Testis (tissue), 5 donors: ENCODE measurements at places on chromosomes 16 and 17. TPM values are rescaled to one million over a fixed set of nuclear protein-coding genes. Genes with fewer than 3 reads are reported as not detected.

- H3K27me3 ChIP-seq = no peaks in the 10 kb centered on the region
- DNase-seq = no peak
Observed at GRCh38 chr16:54510685-54511221, 224.2 kb upstream of the IRX3 start.

DNA sequence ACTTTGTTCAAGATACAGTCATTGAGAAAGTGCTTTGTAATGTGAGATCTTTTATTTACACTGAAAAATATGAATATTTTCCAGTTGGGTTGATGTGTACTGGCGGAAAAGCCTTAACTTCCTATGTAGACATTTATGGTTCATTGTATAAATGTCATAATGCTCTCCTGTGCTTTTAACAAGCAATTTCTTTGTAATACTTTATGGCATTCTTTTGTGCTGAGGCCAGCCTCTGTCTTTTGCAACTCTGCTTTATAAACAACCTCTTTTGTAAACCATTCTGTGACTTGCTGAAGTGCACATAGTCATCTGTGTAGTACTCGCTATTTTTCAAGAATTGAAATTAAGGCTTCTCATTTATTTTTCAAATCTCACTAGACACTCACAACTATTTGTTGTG is 291.2 kb downstream of the CDH11 start:
- no peaks in the 10 kb centered on the region for H3K27me3 ChIP-seq
- no peak overlapping the region for H3K27ac ChIP-seq
- no peak overlapping the region for H3K4me3 ChIP-seq
- no peaks in the 10 kb centered on the region for H3K4me1 ChIP-seq
- DNase-seq = no peak

GRCh38 chr16:66486773-66487579 is 59.9 kb downstream of the BEAN1 start:
- peaks cover 25% of the 10 kb centered on the region for H3K4me1 ChIP-seq
- no peak for DNase-seq

DNA sequence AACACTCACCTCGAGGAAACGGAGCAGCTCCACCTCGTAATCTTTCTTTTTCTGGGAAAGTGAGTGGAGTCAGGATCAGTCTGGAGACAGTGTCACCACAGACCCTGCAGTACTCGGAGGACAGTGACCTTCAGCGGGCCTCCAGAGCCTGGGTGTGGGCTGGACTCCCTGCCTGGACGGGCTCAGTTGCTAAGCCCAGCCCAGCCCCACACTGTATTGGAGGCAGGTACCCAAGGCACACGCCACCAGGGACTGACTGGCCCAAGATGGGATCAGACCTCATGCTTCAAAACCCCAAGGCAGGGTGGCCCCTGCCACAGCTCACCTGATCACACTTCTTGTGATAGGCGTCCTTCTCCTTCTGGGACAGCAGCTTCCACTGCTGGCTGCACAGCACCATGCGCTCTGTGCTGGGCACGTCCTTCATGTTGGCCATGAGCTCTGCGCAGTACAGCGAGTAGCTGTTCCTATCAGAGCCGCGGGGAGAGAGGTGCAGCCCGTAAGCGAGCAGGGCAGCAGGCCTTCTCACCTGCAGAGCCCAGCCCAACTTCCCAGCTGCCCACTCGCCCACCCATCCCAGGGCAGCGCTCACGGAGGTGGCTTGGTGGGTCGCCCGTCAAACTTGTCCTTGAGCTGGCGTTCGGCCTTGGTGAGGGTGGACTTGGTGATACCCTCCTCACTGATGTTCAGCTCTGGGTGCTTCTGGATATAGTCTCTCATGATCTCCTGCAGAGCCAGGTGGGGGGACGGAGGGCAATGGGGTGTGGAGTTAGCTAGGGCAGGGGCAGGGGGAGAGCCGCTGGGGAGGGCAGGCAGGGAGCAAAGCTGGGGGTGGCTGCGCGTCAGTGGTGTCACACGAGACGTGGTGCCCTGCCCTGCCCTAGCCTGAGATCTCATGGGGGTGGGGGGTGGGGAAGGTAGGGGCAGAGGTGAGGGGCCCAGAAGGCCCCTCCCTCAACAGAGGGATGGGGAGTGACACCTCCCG is 7.9 kb downstream of the UBTF start:
- no peak overlapping the region for H3K4me3 ChIP-seq
- H3K4me1 ChIP-seq = peaks cover 23% of the 10 kb centered on the region
- peaks cover 5% of the 10 kb centered on the region for H3K36me3 ChIP-seq
- no peaks in the 10 kb centered on the region for H3K27me3 ChIP-seq

DNA sequence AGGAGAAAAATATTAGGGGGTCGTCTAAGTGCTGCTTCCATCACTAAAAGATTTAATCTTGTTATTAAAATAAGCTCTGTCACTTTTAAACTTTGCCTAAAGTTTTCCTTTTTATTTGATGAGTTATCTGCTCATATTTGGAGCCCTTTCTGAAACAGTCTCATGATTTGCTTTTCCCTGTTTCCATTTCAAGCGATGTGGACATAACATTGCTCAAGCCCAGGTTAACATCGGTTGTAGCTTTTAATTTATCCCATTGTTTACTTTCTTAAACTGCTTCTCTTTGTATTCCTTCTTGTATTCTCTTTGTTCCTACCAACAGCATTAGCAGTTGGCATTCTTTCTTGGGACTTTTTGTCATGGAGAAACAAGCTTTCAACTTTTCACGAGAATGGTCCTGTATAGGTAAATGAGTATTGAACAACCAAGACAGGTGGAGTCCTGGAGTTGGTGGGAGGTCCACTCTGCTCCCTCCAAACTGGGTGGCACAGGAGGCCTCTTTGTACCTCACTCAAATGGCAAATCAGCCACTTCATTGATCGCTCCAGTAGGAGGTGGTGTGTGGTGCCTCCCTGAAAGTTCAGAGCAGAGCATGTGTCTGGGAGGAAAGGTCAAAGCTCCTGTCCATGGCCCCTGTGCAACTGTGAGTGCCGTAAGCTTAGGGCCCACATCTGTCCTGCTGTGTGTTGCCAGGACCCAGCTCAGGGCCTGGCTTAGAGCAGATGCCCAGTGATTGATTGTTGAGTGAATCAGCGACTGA is 107.0 kb downstream of the CYLD start:
- DNase-seq = no peak
- no peak overlapping the region for H3K27ac ChIP-seq
- no peak overlapping the region for H3K4me3 ChIP-seq
- no peaks in the 10 kb centered on the region for H3K27me3 ChIP-seq
- no peaks in the 10 kb centered on the region for H3K4me1 ChIP-seq

GRCh38 chr17:32265192-32265923 is at the start of gene RHBDL3:
RHBDL3 (plus strand) TSS chr17:32265832; CDS start chr17:32266190, 358 bp downstream.
- H3K36me3 ChIP-seq = no peaks in the 10 kb centered on the region
- no peaks in the 10 kb centered on the region for H3K27me3 ChIP-seq
- peaks cover 10% of the 10 kb centered on the region for H3K4me1 ChIP-seq
- DNase-seq = no peak
- H3K4me3 ChIP-seq = peak within 1 kb of the TSS; percentile 44

DNA sequence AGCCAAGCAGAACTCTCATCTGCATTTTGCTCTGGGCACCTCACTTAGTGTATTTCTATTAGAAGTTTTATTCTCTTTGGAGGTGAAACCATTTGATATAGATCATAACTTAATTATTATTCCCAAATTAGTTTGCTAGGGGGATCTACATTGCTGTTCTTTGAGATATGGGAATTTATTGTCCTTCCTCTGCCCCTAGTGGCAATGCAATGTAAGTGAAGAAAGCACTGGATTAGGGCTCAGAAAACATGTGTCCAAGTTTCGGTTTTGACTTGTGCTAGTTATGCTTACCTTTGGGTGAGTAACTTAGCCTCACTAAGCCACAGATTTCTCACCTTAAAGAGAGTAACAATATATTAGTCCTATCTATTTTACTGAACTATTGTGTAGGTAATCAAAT is 2.9 kb downstream of the KRT39 start:
- no peak for DNase-seq
- no peaks in the 10 kb centered on the region for H3K36me3 ChIP-seq
- H3K27ac ChIP-seq = no peak overlapping the region
- no peak overlapping the region for H3K4me3 ChIP-seq
- no peaks in the 10 kb centered on the region for H3K4me1 ChIP-seq

GRCh38 chr17:22409160-22409751 is 716.9 kb downstream of the KCNJ18 start:
- H3K4me3 ChIP-seq = peak overlapping the region; percentile 20
- no peaks in the 10 kb centered on the region for H3K4me1 ChIP-seq
- no peak overlapping the region for H3K27ac ChIP-seq

- peak overlapping the region; percentile 96 for H3K27ac ChIP-seq
- no peak for DNase-seq
- no peaks in the 10 kb centered on the region for H3K36me3 ChIP-seq
- no peaks in the 10 kb centered on the region for H3K27me3 ChIP-seq
Observed at GRCh38 chr17:48106802-48107136, 797 bp upstream of the SNX11 start.

Gene TTYH2
- 69.7 TPM for total RNA-seq

Gene BRICD5
- 66.5 TPM for total RNA-seq

Gene UBB
- 1,859 TPM for total RNA-seq

Gene TSNAXIP1
- 40.4 TPM for total RNA-seq

Gene BEAN1
- total RNA-seq = 4.2 TPM

Gene ZC3H7A
- total RNA-seq = 41.4 TPM

Gene CCL8
- 0.56 TPM for total RNA-seq

Gene ETV4
- 1.4 TPM for total RNA-seq
